ENCODE measurements at places on chromosomes 2 and 18.
A peak's percentile ranks its signal among the peaks of the same experiment; 100 is the strongest.

DNA sequence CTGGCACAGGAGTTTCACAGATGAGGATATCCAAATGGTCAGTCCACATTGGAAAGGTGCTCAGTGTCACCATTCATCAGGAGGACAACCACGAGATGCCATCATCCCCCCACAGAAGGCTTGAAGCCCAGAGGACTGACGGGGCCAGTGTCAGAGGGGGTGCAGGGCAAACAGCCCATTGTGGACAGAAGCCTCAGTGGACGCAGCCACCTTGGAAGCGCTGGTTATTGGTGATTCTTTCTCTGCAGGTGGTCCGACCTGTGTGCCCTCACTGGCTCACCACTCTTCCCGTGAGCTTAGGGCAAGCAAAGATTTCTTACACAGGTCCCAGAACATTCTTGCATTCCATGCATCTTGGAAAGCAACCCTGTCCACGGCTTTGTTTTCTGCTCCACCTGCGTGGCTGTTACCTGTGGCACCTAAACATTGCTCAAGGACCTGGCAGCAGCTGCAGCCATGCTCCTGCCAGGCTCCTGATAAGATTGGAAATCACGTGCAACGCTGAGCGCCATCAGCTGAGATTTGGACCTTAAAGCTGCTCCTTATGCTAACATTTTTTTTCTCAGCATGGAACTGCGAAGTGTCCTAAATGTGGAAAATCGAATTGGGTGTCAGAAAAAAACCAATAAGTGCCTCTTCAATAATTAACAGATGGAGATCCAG is 110.9 kb upstream of the CTDP1 start:
- no peak for DNase-seq

- DNase-seq, result no peak
Observed at GRCh38 chr2:119224391-119225104, 914 bp downstream of the STEAP3 start.

DNA sequence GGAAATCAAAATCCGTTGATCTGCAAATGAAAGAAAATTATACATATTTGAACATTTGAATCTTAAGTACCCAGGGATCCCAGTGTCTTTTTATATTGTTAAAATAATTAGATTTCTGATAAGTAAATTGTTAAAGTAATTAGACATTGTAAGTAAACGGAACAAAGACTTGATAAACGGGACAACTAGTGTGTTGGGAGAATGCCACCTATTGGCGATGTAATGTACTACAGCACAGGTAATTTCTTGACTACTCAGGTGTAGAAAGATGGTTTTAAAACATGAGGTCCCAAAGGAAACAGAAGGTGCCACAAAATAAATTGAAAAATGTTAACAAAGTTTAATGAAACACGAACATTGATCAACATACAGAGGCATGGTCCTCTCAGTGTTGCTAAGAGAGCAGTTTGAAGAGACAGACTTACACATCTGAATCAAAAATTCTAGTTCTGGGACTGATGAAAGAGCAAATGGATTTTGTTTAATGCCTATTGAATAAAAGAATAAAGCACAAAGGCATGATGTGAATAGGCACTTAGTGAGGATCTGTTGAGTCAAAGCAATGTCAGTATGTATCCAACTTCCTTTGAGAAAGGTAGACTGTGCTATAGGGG is 103.4 kb upstream of the RASGRP3 start:
- peak; percentile 24 for DNase-seq

- no peak for DNase-seq
Observed at GRCh38 chr2:234594715-234595114, 97.8 kb upstream of the ARL4C start.

DNA sequence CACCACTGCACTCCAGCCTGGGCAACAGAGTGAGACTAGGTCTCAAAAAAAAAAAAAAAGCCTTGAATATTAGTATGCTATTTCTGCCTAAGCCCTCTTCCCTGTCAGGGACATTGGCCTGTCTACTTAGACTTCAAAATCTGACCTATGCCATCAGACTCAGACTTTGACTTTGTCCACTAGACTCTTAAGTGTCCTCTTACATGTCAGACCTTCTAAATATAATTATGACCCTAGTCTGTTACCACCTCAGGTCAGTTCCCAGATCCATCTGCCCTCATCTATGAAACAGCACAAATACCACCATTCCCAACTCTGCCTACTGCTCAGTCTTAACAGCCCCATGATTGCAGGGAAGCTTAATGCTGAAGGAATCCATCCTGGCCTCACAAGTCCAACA is 244.6 kb downstream of the ZEB2 start:
- DNase-seq, result no peak

- DNase-seq, result no peak
Observed at GRCh38 chr18:6886797-6887330, 157.3 kb downstream of the ARHGAP28 start.

GRCh38 chr2:201235860-201236811 is 24.2 kb upstream of the CASP8 start:
- peak; percentile 46 for DNase-seq

DNA sequence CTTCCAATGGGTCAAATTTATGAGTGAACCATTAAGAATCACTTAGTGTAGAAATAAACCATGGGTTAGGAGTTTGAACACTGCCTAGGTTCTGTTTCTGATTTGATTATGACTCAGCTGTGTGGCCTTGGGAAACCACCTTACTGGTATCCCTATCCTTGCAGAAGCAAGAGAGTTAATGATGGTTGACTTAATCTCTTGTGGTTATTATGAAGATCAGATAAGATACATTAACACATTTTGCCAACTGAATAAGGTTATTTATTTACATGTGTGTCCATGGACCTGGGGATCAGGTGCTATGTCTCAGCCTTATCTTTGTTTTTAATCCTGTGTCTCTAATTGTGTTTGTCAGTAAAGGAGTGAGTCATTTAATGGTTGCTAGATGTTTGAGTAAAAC is 5.4 kb upstream of the KCNJ13 start:
- no peak for DNase-seq

DNA sequence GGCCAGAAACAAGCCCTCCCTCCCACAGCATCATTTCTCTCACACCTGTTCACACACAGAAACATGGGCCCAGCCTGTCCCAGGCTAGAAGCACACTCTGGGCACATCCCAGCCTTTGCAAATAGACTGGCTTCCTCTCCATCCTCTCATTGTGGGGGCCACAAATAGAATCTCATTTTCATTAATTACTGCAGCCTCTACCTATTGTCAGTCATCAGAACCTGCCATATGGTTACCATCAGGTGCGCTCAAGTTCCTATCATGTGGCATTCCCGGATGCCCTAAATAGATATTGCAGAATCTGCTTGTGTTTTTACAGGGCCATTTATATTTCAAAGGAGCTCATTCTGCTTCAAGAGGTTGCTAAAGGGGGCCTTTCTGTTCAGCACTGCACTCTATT is 460.7 kb downstream of the BCL11A start:
- DNase-seq, result no peak

GRCh38 chr2:105187531-105187930 is 54.0 kb upstream of the GPR45 start:
- DNase-seq, result no peak

DNA sequence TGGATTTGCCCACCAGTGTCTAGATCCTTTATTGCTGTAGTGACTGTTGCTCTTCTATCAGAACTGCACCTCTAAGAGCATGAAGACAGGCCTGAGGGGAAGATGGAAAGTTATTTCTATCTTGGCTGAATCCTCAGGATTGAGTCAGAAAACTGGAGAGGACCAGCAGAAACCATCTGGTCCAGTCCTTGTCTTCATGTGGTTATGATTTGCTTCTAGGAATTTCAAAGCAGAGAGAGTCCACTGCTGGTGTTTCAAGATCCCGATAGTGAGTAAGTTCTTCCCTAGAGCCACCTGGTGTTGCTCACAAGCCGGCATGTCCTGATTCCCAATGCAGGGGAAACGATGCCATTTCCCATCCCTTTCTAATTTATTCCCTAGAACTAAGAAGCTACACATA is 84.2 kb downstream of the NCKAP5 start:
- DNase-seq, result no peak
